ENCODE measurements at places on chromosomes 3 and 15.
A peak's percentile ranks its signal among the peaks of the same experiment; 100 is the strongest.

- no peak for DNase-seq
These were observed 247.8 kb downstream of the OTOL1 start for GRCh38 chr3:161744366-161744765.

DNA sequence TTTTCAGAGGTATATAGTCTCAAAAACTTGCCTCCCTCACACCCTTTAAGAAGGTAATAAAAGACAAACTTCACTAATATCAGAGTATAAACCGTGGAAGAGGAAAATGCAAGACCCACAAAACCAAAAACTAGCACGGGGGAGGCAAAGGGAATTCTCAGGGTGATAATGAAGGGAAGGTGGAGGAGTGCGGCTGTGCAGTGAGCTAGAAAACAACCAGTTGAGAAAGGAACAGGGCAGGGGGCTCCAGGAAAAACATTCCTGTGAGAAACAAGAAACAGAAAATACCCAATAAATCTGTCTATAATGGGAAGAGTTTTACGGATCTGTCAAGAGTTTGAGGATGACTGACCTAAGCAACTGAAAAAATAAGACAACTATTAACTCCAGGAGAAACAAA, 31.6 kb downstream of the TAMM41 start:
- no peak for DNase-seq

GRCh38 chr15:23372284-23372683, 17.7 kb downstream of the GOLGA8S start:
- DNase-seq, result peak; percentile 27

DNA sequence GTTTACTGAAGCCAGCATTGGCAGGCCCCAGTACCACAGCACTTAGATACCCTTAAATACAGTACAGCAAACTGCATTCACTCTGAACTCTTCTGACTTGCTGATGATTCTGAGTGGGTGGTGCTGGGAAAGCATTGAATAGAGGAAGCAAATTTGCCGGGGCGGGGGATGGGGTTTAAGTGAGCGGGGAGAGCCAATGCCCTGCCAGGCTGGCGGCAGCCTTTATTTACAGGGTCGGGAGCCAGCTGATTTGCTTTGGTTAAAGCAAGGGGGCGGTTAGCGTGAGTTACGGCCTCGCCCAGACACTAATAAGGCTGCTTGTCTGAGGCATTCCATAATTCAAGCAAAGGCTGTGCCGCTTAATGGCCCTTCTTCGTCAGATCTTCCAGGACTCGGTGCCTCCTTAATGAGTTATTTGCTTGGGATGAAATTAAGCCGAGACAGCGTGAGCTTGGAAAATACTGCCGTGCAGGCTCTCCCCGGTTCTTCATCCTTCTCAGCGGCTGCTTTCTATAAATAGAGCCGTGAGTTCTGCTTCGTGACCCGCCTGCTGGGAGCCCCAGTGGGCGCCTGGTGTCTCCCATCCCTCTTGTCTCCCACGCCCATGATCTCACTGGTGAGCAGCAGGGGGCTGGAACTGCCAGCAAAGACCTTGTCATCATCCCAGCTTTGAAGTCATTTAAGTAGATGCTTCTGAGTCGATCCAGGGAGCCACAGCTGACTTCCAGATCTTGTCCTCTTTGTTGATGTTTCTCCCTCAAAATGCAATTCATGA, 25.8 kb downstream of the SPSB4 start:
- DNase-seq, result peak; percentile 71

DNA sequence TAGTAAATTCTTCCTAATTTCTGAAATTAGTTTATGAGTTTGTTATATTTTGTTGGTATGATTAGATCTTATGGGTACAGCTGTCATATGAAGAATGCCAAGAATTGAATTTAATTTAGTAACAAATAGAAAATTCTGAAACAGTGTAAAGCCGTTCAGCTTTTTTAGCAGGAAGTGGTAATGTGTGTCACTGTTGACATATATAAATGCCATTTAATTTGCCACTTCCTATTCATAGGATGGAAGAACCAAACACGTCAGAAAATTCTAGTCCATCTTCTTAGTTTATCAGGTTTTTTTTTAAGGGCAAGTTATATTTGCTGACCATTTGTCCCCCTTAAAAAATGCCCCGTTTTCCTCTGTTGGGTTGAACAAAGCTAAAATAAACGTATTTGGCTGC, 43.0 kb downstream of the RAB8B start:
- DNase-seq, result no peak

DNA sequence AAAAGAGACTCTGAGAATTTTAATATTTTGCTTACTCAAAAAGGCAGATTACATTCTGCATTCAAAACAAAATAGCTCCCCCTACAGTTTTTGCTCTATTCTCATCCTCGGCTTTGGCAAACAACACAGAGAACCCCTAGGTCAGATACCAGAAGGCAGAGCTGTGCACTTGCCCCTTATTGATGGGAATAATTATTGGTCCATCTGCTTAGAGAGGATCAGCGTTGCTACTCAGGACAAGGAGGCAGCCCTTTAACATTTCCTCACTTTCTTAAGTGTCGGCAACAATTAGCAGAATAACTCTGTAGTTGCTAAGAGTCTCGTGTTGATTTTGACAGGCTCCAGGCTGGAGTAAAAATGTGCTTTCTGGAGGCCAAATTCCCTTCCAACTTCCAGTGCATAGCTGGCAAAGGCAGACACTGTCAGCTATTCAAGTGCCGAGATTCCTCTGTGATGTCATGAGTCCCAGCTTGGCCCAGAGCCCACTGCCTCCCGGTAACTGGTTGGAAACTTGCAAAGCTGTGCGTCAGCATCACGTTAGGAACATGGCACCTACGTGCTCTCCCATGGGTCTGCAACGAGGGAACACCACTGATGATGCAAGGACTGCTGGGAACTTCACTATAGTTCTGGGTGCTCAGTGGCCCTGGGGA, 482.7 kb upstream of the ADAMTS9 start:
- peak; percentile 18 for DNase-seq

DNA sequence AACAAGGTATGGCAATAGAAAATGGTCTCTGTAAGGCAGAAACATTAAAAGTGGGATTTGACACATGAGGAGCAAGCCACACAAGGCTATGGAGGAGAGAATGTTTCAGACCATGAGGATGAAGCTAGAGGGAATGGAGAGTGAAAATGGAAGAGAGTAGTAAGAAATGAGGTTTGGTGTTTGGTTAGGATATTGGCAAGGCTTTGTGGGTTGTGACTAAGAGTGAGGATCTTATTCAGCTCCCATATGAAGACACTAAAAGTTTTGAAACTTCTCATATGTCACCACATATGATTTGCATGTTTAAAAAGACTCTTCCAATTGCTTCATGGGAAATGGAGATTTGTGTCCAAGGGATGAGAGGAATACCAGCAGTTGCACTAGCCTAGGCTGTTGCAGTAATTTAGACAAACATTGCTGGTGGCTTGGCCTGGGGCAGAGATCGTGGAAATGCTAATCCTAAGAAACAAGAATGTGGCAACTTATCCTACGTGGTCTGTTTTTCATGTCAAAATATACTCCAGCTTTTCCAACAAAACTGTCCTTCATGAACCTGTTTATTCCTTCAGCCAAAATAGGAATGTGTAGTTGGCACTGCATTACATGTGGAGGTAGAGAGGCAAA, 749.0 kb downstream of the PDCD6IP start:
- DNase-seq, result no peak

DNA sequence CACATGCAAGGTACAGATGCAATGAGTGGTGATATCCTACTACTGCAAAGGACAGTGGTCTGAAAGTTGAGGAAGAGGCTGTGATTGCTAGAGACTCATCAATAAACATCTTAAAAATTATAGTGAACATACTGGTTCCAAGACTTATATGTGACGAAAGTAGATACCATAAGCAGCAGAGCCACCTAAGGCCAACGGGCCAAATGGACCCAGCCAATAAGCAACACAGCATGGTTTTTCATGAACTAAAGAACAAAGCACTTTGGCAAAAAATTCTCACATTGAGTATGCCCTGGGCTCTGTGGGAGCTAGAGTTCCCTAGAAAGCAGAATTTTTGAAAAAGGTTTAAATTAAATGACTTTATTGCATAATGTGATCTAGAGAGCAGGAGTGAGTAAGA, 272.1 kb downstream of the SI start:
- DNase-seq, result peak; percentile 12

DNA sequence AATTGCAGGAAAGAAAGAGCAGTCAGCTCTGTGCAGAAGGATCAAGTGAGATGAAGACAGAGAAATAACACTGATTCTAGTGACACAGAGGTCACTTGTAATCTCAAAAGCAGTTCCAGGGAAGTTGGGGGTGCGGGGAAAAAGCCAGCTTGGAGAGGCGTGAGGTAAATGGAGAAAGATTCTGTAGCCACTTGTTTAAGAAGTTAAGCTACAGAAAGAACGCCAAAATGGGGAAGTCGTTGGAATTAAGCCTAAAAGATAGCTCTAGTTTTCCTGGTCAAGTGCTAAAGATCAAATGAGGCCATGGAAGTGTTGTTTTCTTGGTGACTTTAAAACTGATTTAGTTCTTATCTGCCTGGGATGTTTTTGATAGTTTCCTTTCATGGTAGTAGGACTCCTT, 152.0 kb downstream of the GREM1 start:
- DNase-seq, result no peak

DNA sequence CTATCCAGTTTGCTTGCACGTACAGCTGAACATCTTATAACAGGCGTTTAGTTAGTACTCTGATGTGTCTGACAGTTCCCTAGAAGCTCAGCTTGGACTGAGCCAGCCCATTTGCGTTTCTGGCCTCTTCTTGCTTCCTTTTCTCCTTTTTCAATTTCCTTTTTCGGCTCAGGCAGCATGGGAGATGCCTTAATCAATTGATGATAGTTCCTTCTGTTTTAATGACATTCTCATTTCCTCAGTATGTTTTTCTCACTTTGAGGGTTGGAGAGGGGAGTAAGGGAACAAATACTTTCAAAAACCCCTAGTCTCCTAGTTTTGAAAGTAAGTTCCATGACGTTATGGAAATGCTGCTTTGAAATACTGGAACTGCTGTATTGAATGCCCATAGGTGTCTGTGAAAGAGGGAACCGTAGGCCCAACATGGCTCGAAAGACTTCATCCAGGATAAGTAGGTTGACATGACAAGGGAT, 18.9 kb downstream of the IL1RAP start:
- DNase-seq, result no peak

DNA sequence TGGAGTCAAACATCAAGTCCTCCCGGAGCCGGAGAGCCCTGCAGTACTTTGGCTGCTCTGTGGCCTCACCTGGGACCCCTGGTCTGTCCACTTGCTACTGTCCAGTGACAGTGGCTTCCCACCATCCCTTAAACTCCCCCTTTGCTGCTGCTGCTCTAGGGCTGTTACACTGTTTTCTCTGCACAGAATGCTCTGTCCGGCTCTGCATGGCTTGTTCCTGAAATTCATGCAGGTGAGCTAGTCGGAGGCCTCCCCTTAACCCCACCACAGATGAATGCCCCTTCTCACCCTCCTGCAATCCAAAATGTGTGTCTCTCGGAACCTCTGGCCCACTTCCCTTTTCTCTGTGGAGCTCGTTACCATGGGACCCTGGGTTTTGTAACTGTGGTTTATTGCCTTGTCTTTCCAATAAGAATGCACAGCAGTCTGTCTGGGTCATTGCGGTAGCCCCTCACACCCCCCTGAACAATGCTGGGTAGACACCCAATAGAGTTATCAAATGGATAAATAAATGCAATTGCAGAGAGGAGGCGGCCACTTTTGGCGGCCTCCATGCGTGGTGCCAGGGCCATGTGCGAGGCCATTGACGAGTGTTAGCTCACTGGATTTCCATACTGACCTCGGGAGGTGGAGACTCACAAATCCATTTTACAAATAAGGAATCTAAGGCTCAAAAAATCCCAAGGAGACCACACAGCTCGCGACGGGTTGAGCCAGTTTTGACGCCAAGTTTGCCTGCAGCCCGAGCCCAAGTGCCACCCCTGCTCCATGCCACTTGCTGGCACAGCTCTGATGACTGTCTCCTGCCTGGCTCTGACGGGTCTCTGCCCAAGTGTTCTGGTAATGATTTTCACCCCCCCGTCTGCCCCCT, 48.5 kb downstream of the RGMA start:
- DNase-seq, result peak; percentile 33

DNA sequence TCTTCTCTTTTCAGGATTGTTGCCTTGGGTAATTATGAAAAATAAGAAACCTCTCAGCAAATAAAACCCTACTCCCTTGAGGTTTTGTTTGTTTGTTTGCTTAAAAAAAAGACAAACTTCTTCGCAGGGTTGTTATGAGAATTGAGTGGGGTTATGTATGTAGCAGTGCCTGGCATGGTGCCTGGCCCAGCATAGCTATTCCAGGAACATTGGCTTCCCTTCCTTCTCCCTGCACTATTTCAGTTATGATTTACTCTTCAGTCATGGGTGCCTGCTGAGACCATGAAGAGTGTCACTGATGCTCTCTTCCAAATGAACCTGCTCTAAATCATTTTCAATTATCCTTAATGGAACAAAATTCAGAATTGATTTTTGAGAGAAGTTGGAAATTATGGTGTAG, 283.5 kb upstream of the ROPN1 start:
- no peak for DNase-seq

- peak; percentile 94 for DNase-seq
These were observed 145.5 kb upstream of the UMPS start for GRCh38 chr3:124584552-124585391.

DNA sequence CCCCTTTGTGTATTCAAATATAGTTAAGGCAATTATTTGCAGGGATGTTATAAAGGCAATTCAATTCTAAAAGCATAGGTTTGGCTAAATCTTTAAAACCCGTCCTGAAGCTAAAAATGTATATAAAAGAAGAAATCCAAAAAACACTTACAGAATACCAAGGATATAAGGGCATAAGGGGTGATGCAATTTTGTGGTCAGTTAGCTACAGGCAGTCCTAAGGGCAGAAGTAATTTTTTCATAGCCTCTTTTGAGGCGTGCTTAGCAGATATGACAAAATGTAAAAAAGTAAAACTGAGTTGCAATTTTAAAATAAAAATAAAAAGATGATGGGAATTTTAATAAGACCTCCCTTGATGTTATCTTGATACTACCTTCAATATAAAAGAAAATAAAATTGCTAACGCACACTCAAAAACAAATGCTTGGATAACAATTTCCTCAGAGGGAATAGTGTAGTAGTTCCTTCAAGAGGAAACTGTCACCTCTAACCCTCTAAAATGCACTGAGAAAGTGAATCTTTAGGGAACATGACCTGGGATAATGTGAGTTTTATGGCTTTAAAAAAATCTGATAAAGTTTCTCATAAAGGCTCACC, 104.2 kb downstream of the MYH15 start:
- DNase-seq, result no peak

GRCh38 chr3:135891121-135891520, 74.4 kb upstream of the PPP2R3A start:
- no peak for DNase-seq

DNA sequence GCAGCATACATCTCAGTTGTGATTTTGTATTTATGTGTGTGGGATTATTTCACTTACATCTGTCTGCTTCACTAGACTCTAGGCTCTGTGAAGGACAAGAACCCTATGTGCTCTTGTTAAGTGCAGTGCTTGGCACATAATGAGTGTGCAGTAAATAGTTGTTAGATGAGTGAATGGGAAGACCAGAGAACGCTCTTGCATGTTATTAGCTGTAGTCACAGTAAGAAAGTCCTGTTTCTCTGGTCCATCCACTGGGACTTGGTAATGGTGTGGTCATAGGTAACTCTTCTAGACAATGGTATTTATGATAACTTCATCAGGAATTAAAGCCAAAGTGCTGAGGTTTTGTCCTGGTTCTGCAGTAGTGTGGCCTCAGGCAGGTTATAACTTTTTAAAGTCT, 1.4 kb upstream of the AQP9 start:
- DNase-seq, result no peak

- DNase-seq, result no peak
These were observed 1.2 kb downstream of the GPR176 start for GRCh38 chr15:39918688-39919385.

- DNase-seq, result no peak
These were observed 21.0 kb upstream of the HACD2 start for GRCh38 chr3:123605789-123606234.

- DNase-seq, result no peak
These were observed 210.4 kb upstream of the ARRDC4 start for GRCh38 chr15:97750060-97750459.

Measured in H7 (cell line).